COR-L47 (cell line): ENCODE measurements at places on chromosomes 11 and 22.

- no peak for DNase-seq
Measured at GRCh38 chr11:17722000-17722643, 2.8 kb downstream of the MYOD1 start.

DNA sequence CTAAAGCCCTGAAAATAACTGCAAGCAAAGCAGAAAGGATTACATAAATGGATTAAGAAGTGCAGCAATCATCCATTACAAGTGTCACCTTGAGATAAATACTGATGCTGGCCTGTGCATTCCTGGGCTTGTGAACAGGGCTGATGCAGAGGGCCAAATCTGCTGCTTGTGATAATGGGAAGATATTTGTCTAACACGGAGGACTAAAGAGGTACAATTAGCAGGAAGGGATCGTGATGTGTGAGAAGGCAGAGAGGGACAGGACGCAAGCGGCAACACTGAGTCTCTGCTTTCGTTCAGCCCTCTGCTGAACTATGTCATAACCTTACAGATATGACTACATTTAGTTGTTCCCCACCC is 107.7 kb upstream of the DDI1 start:
- DNase-seq, result no peak

DNA sequence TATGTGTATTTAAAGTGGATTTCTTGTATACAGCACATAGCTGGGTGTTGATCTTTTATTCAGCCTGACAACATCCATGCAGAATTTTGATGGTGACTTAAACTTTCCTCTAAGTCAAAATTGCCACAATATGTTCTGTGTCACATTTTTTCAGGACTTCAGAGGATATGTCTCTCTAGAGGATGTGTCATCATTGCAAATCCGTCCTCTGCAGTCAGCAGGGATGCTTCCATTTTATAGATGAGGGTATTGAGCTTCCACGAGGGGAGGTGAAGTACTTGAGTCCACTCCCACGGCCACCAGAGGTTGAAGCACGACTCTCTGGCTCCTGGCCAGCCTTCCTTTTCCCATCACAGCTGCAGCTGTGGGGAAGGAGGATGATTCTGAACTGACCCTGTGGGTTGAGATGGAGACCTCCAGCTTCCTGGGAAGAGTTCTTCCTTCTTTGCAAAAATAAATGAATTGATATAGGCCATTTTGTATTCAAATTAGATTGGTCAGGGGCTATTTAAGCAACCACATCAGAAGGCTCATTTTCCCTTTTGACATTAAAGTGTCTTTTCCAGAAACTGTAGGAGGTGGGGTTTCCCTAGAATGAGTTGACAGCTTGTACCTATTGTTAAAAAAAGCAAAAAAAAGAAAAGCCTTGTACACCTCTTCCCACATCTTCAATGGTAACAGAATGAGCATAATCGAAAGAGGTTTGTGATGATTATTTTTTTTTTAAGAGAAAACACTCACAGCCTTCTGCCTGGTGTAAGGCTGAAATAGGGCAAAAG is 55.2 kb upstream of the MYEOV start:
- no peak for DNase-seq

DNA sequence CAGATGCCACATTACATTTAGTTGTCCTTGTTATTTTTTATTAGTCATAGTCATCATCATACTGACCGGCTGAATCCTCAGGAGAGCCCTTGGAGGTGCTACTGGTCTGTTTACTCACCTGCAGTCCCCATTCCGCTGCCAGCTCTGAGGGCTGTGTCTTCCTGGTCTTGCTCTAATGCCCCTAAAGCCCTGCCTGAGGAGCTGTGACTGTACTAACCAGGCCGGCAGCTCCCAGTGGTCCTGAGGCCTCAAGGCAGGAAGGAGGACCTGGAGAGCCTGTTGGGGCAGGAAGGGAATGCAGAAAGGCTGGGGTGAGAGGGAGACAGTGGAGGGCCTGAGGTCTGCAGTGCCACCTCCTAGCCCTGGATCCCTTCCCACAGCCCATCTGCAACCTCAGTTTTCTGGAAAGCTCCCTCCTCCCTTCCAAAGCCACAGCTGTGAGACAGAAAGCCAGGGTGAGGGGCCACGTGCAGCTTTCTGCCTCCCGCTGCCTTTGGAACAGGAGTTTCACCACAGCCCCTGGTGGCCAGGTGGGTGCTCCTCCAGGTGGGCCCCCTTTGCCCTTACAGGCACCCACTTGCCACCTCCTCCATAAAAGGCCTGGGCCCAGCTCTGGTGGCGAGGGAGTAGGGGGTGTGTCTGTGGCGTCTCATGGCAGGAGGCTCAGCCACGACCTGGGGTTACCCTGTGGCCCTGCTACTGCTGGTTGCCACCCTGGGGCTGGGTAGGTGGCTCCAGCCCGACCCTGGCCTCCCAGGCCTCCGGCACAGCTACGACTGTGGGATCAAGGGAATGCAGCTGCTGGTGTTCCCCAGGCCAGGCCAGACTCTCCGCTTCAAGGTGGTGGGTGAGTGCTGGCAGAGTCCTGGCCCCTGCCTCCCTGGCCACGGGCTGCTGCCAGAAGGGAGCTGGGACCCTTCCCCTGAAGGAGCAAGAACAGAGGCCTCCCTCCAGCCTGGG is at the start of gene ZP1:
TSS of gene ZP1 (plus strand) at position 632 of the 960 bp plus-strand sequence. CDS start at position 652, 20 bp downstream.
- DNase-seq, result no peak

DNA sequence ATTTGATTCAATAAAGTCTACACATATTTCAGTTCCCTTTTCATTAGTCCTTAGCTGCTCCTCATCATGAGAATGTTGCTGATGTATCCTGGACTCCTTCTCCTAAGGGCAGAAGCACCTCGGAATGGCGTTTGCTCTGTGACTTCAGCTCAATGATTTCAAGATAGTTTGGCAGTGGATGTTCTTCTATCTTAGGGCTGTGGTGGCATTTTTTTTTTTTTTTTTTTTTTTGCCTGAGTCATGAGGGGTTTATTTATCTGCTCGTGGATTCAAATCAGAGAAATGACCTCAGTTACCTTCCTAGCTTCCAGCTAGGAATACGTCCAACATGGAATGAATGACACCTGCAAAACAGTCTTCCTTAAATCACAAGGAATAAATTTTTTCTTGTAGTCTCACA is 220.0 kb upstream of the ZBED5 start:
- DNase-seq, result no peak

- peak; percentile 32 for DNase-seq
Measured at GRCh38 chr11:2393111-2393868, 7.3 kb upstream of the TSSC4 start.

DNA sequence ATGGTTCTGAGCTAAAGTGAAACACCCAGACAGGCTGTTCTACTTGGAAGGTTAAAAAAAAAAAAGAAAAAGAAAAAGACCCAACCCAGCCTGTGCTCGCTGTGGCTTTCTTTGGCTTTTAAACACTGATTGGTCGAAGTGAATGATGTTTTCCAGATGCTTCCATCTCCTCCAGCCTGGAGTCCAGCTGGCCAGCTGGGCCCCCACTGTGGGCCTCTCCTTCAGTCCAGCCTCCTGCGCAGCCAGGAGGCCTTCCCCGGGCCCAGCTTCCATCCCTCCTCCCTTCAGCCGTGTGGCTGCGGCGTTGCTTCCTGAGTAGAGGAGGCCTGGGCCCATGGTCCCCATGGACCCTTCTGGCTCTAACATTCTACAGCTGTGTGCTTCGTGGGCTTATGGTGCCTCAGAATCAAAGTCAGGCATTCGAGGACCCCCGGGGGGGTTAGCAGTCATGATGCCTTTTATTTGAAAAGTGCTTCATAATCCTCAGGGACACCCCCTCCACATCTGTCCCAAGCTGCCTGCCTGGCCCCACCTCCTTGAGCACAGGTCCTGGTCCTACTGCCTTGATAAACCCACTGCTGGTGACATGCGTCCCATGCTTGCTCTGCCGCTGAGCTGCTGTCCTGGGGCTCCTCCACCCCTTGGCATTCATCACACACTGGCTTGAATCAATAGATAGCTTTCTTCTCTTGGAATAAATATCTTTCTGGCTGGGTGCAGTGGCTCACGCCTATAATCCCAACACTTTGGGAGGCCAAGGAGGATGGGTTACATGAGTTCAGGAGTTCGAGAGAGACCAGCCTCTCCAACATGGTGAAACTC is 42.2 kb upstream of the FBLN1 start:
- DNase-seq, result no peak

GRCh38 chr22:42262964-42263363 is 7.5 kb downstream of the TCF20 start:
- no peak for DNase-seq

DNA sequence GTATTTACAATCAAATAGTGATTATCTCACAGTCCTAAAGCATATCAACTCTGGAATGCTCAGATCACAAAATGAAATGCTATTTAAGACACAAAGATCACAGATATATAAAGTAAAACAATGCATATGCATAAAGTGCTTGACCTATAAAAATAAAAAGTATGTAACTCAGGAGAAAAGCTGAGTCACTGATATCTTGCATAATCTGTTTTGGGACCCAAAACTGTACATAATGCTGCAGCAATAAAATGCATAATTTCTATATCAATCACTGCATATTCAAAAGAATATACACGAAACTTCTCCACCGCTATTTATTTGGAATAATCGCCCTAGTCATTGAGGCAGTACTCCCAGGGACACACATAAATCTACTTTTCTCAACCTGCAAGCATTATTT is 34.9 kb upstream of the GRIA4 start:
- DNase-seq, result no peak

DNA sequence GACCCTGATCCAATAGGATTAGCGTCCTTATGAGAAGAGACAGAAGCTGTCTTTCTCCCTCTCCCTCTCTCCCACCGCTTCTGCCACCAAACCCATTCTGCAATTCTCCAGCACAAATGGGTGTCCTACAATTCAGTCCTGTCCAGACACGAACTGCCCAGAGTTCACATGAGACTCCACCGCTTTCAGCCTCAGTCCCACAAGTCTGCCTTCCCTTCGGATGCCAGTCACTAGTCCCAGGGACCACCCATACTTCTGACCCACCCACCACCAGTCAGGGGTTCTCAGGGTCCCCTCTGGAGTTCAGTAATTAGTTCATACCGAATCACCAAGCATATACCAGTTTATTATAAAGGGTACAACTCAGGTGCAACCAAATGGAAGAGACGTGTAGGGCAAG is 73.6 kb downstream of the TRIM29 start:
- no peak for DNase-seq

- DNase-seq, result no peak
Measured at GRCh38 chr11:73274722-73275380, 2.7 kb downstream of the P2RY6 start.

DNA sequence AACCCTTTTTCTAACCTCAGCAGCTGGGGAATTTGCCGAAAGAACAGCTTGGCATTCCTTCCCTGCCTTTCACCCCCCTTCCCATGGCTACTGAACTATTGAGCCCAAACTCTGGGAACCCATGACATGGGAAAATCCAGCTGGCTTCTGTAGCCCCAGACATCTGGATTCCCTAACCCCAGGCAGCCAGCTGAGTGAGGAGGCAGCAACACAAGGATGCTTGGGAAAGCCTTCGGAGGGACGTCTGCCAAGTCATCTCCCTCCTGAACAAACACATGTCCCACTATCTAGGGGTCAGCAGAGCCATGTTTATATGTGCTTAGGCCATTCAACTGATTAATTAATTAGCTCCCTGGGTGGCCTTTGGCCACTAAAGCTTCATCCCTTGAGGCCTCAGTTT is 21.6 kb downstream of the LRRC55 start:
- no peak for DNase-seq

- no peak for DNase-seq
Measured at GRCh38 chr11:7165911-7166310, 77.1 kb downstream of the RBMXL2 start.

DNA sequence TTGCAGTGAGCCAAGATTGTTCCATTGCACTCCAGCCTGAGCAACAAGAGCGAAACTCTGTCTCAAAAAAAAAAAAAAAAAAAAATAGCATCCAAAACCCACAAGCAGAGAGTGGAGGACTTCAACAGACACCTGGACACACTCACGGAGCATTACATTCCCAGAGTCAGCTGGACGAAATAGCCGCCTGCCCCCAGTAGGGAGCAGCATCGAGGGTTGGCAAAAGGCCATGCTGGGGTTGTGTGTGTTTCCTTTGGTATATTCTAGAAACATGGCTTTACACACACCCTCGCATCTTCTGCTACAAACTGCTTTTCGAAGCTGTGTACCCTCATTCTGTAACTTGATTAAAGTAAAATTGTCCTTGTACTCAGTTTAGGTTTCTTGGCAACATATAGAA is 5.3 kb downstream of the ADA2 start:
- DNase-seq, result no peak

GRCh38 chr11:73317373-73317772 is 9.3 kb downstream of the ARHGEF17 start:
- DNase-seq, result no peak

DNA sequence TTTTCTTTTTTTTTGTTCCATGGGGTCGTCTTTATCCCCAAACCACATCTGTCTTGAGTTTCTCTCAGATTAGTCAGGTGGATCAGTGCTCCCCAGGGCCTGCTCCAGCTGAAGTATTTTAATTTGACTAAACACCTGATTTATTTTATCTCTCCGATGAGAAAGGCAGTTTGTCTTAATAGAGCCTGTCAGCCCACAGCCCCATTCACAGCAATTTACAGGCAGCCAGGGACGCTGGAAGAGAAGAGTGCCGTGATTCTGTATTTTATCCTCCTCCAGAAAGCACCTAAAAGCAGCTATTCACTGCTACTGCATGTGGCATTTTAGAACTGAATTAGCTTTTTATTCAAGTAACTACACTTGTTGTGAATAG is 164.5 kb downstream of the SOX6 start:
- DNase-seq, result no peak

GRCh38 chr22:31400023-31400397 is 606 bp downstream of the DRG1 start:
- DNase-seq, result no peak

GRCh38 chr11:37533087-37533486 is 935.1 kb upstream of the RAG2 start:
- no peak for DNase-seq

- DNase-seq, result no peak
Measured at GRCh38 chr11:79229047-79229446, 211.8 kb downstream of the TENM4 start.

DNA sequence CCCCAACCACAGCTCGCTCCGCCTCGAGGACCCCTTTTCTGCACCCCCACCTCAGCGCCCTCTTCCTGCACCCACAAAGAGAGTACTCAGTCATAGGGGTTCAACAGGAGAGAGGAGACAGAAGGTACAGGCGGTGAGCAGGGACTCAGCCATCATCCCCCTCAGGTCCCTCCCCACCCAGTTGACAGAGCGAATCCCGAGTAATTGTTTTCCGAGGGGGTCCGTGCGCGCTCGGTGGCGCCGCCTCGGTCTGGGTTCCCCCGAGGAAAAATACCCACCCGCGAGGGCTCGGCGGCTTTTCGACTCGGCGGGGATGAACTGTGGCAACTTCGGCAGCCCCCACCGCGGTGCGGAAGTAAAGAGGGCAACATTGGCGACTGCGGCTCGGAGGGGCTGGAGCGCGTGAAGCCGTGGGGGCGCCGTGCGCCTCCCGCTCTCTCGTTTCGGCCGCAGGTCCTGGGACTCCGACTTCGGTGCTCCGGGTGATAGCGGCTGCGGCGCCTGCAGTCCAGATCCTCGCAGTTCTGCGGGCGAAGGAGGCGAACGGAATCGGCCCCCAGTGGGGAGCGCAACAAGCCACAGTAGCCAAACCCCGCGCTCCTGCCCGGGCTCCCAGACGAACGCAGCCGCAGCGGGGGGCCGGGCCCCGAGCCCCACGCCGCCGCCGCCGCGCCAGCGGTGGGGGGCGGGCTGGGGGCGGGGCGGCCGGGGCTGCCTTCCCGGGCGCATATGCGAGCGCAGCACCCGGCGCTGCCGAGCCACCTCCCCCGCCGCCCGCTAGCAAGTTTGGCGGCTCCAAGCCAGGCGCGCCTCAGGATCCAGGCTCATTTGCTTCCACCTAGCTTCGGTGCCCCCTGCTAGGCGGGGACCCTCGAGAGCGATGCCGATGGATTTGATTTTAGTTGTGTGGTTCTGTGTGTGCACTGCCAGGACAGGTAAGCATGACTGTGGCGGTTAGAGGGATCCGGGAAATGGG is at the start of gene NELL1:
TSS of gene NELL1 (plus strand) at position 743 of the 976 bp plus-strand sequence.
- DNase-seq, result peak; percentile 74
